ENCODE measurements at places on chromosomes 2 and 18.

DNA sequence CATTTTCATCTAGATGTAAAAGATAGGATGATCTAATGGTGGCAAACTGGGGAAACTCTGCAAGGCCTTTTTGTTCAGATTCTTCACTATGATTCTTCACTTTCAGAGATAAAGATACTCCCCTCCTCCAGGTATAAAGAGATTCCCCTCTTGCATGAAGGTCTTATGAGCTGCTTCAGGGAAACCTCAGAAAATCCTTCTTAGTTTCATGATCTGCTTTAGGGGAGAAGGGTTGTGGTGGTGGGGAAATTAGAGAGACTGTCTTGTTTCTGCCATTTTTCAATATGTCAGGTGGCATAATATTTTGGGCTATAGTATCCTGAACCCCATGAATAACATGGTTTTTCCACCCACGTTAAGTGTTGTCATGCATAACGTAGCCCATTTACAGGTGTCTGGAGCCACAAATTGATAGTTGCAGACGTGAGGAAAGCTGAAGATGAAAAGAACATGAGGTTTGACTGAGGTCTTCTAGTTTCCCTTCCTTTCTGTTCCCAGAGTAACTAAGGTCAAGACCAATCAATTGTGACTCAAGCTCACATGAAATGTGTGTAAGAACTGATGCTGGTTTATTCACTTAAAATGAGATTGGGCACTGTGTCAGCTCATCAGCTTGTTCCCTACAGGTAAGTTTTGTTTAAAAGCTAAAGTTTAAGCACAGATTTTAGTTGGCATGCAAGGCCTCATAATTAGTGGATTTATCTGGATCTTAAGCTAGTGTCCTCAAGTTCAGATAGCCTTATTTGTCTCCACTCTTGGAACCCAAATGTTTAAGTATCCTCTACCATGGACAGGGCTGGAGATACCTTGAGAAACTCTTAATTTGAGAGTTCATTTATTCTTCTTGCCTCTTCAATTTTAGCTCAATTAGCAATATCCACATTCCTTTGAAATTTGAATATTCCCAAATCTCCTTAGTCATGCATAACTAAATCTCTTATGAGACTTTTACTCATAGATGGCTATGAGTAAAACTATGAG is 304.5 kb upstream of the FANCL start:
- DNase-seq = no peak

GRCh38 chr2:173989884-173990215 is 24.7 kb upstream of the SP3 start:
- DNase-seq = no peak

DNA sequence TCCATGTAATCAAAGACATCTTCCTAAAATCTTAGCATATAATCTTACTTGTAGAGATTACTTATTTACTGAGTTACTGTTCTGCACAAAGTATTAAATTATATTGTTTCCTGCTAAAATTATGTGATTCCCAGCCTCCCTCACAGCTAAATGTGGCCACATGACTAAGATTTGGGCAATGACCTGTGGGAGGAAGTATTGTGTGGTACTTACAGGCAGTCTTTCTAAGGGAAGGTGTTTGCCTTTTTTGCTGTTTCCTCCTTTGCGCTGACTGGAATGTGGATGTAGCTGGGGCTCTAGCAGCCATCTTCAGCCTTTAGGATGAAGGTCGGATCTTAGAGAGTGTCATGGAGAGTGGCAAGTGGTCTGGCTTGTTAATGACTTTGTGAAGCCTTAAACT is 146.3 kb upstream of the APCDD1 start:
- no peak for DNase-seq

DNA sequence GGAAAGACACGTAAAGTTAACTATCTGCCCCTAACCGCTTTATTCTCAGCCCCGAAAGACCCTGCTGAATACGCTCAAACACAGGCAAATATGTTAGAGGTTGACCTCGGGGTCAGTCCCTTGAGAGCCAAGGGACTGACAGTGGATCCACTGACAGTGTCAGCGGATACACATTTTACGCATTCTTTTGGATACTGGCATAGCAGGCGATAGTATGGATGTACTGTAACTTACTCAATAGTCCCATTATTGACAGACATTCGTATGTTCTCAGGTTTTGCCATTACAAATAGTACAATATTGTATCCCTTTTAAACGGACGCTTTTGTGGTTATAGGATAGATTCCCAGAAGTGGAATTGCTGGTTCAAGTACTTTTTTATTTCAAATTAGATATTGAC is 13.4 kb downstream of the ATP6V1B1 start:
- DNase-seq = no peak

DNA sequence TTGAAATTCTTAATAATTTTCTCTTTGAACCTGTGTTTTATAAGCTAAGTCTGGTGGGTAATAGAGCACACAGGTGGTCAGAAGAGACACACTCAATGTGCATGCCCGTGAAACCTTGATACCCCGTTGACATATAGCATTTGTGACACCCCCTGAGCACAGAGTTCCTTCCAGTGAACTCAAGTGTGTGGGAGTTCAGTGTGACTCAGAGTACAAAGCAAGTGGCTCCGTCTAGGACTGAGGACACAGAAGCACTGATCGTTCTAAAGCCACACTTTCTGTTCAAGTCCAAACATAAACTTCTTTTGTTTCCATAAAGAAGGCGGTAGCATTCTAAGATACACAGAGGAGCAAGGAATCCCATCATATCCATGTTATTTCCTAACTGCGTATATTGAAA is 523.6 kb downstream of the PID1 start:
- no peak for DNase-seq

GRCh38 chr18:78625847-78626246 is 353.8 kb upstream of the SALL3 start:
- no peak for DNase-seq

DNA sequence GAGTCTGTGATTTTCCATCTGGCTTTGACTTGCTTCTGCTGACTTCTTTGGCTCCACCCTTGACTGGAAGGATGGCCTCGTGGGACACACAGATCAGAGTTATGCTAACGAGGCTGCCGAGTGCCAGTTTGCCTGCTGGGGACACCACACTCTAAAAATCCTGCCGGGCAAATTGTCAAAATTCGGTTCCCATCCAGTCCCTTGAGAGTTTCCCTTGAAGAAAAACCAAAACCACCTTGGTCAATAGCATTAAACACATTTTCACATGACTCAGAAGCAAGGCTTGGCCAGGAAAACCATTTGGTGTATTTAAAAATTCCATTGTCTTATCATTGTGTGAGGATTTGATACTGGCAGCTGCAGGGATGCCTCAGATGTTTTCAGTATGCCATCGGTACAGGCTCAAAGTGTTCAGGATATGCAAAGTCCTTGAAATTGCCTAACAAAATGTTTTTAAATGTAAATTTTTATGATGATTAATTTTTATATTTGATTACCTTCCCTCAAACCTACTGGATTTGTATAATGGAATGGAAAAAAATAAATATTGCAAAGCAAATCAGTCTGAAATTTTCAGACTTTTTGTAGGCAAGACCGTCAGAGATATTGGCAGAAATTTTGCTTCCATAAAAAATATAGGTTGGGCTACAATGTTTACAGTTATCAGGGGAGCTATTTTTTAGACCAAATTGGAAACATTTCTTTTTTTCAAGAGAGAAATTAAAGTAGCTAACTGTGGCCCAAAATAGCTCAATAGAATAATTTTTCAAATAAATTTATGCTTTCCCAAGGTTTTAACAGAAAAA is 41.6 kb downstream of the KCNE4 start:
- DNase-seq = no peak

GRCh38 chr2:239013678-239013976 is 165.7 kb downstream of the TWIST2 start:
- DNase-seq = no peak

GRCh38 chr2:156470975-156471583 is 34.9 kb downstream of the GPD2 start:
- DNase-seq = no peak

DNA sequence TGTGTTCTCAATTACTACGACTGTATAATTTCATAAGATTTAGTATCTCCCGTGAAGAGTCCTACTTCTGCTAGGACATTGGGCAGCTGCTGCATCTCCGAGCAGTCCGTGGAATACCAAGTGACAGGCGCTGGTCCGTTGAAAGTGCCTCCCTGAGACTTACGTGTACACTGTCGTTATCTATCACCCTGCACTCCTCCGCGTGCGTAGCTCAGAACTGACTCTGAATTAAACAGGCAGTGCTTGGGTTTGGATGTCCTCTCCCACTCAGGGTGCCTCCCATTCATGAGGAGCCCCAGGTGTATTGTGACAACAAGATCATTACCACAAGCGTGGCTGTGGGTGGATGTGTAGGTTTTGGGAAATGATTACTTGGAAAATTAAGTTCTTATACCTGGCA is 148.4 kb downstream of the SH3RF3 start:
- no peak for DNase-seq

DNA sequence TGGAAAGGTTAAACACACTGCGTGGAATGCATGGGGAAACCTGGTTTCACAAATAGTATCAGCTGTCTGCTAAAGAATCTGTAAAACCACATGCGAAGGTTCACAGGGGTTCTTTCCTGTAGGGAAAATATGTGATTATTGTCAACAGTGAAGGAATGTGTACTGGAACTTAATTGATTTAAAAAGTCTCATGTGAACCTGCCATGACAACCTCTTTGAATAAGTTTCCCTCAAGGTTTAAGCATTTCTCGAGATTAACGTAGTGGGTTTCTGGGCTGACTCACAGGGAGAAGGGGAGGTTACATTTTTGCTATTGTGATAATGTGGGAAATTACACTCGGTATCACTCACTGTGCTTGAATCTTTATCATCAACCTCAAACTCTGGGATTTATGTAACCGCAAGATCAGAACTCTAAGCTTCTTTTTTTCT is 28.2 kb upstream of the IL1R1 start:
- no peak for DNase-seq

DNA sequence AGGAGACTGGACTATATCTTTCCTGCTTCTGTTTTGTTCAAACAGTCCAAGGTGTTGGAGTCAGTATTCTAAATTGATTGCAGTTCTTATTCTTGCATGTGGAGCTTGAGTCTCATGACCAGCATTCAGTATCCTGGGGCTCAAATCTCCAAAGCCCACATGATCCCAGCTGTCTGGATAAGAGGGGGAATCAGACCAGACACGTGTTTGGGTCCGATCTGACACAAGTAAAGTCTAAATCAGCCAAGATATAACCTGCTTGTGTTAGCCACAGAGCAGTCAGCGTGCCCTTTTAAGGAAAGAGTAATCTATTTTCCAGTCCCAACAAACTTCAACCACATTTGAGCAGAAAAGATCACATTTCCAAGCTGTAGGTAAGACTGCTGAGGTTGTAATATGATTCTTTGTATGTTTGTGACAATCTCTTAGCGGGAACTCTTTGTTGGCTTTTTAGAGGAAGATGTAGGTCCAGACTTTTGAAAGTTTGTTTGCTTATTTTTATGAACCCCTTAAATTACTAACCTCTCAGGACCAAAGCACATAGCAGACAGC is 334.6 kb downstream of the SLC4A3 start:
- no peak for DNase-seq

- DNase-seq = no peak
Measured at GRCh38 chr2:85600235-85600575, 2.3 kb downstream of the TMEM150A start.

DNA sequence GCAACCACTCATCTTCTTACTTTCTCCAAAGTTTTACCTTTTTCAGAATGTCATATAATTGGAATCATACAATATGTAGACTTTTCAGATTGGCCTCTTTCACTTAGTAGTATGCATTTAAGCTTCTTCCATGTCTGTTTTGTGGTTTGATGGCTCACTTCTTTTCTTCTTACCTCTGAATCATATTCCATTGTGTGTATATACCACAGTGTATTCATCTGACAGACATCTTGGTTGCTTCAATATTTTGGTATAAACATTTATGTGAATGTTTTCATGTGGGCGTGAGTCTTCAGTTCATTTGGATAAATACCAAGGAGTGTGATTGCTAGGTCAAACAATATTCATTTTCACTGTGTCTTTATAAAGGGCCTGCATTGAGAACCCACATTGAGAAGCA is 136.1 kb upstream of the NOSTRIN start:
- DNase-seq = no peak

DNA sequence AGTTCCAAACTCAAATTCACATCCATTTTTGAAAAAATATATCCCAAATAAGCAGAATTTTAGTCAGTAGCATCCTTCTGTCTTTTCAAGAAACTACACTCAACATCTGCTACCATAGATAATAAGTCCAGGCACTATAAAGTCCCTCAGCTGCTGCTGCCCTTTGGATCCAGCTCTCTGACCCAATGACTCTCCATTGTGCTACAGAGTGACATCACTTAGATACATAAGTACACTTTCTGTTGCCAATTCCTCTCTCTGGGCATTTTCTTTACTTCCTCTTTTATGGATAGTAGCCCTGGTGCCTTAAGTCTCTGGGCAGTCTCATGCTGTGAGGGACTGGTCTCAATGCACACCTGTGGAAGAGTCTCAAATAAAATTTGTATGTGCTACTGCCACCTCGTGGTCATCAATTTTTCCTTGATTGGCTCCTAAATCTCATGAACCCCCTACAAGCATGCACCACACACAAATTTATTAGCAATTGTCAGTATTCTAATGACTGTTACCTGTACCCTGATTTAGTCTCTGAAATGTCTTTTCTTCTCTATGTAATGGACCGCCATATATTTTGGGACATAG is 219.2 kb downstream of the LRP1B start:
- no peak for DNase-seq

- DNase-seq = no peak
Measured at GRCh38 chr2:215832791-215833190, 180.6 kb downstream of the MREG start.

GRCh38 chr2:86292571-86293515 is 44.6 kb downstream of the REEP1 start:
- DNase-seq = no peak

DNA sequence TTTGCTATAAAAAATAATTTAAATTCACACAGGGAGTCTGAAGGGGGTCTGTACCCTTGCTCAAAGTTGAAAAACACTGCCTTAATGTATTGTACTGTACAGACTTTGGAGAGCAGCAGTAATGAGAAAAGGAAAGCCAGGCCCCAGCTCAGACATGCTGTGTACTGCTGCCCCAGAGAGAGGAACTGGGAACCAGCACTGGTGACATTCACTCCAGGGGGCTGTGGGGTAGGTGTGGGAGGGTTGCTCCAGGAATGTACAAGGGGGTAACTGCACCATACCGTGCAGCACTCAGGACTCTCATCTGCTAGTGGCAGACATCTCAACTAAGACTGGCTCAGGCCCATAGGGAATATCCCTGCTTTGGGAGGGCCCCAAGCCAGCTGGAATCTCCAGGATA is 146.0 kb upstream of the RMP24 start:
- DNase-seq = no peak

- no peak for DNase-seq
Measured at GRCh38 chr2:74730530-74730929, 76.5 kb downstream of the SEMA4F start.

DNA sequence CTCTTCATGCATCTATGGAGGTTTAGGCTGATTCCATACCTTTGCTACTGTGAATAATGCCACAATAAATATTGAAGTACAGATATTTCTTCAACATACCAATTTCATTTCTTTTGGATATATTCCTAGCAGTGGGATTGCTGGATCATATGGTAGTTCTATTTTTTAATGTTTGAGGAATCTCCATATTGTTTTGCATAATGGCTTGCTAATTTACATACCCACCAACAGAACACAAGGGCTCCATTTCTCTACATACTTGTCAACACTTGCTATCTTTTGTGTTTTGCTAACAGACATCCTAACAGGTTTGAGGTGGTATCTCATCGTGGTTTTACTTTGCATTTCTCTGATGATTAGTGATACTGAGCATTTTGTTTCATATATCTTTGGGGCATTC is 253.2 kb downstream of the ZNF804A start:
- no peak for DNase-seq

- DNase-seq = no peak
Measured at GRCh38 chr2:198664321-198664720, 793.4 kb downstream of the SATB2 start.

- no peak for DNase-seq
Measured at GRCh38 chr2:24343225-24343882, 17.0 kb downstream of the ITSN2 start.
